ENCODE measurements at places on chromosomes 4 and X.

- DNase-seq: no peak
These were observed 63.5 kb upstream of the ARHGAP36 start for GRCh38 chrX:130994671-130995070.

GRCh38 chr4:100169491-100170485 is 20.5 kb downstream of the DDIT4L start:
- no peak for DNase-seq

- DNase-seq: no peak
These were observed 290.6 kb upstream of the GRID2 start for GRCh38 chr4:92012899-92013867.

DNA sequence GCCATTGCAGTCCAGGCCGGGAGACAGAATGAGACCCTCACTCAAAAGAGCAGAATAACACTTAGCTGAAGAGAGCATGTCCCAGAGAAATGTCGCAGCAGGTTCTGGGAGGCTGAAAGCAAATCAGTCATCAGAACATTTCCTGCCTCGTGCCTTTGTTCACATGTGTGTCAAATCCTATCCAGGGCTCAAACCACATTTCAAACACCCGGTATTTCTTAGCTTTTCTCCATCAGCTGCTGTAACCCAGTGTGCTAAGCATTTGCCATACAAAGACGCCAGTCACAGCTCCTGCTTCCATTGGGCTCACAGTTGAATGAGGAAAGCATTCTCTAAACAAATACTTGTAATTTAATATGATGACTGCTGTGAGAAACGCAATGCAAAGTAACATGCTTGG is 6.0 kb downstream of the PALLD start:
- no peak for DNase-seq

- no peak for DNase-seq
These were observed 69.1 kb downstream of the RASL11B start for GRCh38 chr4:52931243-52931642.

GRCh38 chr4:68948044-68948743 is 3.4 kb downstream of the UGT2A3 start:
- no peak for DNase-seq

DNA sequence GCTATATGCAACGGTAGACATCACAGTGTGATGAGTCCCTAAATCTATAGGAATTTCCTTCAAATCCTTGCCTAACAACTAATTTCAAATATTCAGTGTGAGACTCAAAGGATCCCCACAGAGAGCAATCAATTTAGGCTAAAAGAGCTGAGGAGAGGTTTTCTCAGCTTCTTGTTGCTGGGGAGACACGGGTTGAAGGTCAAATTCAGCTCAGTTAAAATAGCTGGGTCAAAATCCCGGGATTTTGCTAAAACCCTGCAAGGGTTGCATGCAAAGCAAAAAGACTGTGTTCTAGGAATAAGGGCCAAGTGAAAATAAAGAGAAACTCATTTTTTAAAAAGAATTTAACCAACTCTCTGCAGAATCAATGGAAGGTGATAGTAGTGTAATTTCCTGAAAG is 1073.4 kb downstream of the NLGN4X start:
- no peak for DNase-seq

DNA sequence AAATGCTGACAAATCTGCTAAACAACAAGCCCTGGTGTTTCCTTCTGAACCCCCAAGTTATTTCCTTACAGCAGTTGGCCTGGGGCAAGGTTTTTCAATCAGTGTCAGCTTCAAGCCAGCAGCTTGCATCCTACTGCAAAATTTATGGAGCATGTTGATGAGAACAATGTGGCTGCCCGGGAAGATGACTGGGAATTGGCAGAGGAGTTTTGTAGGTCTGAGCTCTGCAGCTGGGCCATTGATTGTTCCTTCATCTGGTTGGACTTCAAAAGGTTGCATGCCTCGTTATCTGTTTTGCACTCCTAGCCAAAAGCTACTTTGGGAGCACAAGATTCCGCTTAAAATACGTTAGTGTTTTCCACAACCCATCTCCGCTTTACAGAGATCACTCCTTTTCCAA is 1030.3 kb upstream of the LCORL start:
- no peak for DNase-seq

DNA sequence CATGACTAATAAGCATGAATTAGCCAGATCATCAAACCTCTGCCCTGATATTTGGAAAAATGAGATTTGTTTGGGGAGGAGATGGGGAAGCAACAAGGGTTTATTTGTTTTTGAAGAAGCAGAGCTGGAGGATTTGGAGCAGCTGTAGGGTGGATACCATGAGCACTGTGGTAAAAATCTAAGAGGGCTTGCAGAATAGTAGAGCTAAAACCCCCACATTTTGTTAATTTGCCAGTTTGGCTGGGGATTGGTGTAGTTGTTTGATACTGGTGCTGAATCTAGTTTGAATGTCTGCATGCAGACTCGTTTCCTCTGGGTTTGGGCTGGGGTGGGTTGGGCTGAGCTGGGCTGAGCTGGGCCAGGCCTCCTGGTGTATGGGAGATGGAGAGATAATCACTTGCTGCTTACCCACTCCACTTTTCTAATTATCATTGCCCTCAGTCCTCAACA is 43.7 kb downstream of the SMAD1 start:
- no peak for DNase-seq

- DNase-seq: no peak
These were observed 144.8 kb downstream of the TLL1 start for GRCh38 chr4:166017804-166018203.

GRCh38 chrX:134969726-134970125 is 21.1 kb upstream of the SMIM10 start:
- DNase-seq: no peak

DNA sequence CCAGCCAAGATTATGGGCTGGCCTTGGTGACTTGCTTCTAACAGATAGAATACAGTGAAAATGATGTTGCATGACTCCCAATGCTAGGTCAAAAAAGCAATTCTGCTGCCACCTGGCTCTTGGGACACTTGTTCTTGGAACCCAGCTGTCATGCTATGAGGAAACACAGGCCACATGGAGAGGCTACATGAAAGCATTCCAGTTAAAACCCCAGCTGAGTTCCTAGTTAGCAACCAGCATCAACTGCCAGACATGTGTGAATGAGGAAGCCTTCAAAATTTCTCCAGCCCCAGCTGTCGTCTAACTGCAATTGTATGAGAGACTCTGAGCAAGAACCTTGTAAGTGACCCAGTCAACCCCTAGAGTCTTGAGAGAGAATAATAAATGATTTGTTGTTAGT is 105.2 kb upstream of the FGF16 start:
- DNase-seq: no peak

DNA sequence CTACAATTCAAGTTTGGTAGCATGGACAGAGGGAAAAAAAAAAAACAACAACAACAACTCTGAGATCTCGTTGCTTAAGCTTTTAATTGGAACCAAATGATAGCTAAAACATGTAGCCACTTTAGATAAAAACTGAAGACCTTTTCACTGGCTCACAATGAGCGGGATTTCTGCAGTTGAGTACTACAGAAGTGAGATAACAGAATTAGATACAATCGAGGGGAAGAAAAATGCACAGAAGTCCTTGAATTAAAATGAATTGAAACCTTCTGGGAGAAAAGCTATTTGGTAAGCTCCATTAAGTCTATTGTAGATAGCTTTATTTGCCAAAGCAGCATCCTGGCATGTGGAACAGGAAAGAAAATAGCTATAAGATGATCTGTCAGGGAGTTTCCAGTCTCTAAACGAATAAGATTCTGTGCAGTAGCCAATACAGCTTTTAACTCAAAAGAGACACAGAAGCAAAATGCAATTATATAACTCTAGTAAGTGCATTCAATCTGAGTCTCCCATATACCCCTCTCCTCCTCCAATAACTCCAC is 248.5 kb downstream of the ENOX2 start:
- no peak for DNase-seq

- no peak for DNase-seq
These were observed 544.0 kb upstream of the ADGRL3 start for GRCh38 chr4:60656171-60656570.

DNA sequence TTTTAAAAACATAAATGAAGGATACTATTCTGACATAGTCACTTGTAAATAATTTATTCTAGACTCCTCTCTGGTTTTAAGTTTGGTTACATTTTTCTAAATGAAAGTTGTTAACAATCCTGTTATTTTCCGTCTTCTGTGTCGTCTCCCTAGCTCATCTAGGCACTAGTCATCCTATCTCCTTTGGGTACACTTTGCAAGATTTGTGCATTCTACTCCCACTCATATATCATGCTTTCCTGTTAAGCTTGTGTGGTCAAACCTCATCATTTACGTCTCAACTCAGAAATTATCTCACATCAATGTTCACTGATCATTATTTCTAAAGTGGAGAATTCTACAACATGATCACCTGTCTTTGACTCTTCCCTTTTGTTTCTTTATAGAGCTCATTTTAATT is 658.7 kb downstream of the TLL1 start:
- DNase-seq: no peak

GRCh38 chr4:11194431-11194830 is 234.3 kb downstream of the HS3ST1 start:
- no peak for DNase-seq

DNA sequence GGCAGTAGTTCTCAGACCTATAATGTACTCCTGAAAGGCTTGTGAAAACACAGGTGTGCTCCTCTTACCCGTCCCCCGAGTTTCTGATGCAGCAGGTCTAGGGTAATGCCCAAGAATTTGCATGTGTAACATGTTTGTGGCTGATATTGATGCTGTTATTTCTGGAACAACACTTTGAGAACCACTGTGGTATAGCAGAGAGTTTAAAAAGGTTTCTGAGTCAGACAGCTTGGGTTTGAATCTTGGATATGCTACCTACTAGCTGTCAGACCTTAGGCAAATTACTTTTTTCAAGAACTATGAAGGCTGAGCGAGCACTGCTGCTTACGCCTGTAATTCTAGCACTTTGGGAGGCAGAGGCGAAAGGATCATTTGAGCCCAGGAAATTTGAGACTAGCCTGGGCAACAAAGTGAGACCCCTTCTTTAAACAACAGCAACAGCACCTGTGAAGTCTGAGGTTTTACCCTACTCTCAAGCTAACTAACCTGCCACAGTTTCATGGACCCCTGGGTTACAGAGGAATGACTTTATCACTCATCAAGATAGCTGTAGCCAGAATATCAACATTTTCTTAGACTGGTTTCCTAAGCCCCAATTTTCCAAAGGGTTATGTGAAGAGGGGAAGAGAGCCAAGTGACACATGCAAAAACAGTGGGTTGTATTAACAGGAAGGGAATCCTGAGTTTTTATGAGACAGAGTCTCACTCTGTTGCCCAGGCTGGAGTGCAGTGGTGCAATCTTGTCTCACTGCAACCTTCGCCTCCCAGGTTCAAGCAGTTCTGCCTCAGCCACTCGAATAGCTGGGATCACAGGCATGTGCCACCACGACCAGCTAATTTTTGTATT is 5.1 kb downstream of the AFF1 start:
- DNase-seq: peak; percentile 16

DNA sequence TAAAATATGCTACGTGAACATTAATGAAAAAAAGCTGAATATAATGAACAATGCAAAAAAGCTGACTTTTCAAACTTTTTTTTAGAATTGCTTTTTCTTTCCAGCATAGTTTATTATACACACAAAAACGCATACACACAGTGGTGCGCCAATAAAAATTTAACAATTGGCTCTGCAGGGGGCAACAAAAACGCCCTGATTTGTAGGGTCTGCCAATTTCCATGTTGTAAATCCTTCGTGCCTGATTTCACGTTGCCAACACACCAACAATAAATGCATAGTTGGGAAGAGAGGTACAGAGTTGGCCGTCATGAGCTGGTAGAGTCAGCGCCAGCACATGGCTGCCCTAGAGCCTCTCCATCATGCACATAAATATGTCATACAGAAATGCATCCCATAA is 333.1 kb downstream of the MAPK10 start:
- no peak for DNase-seq

DNA sequence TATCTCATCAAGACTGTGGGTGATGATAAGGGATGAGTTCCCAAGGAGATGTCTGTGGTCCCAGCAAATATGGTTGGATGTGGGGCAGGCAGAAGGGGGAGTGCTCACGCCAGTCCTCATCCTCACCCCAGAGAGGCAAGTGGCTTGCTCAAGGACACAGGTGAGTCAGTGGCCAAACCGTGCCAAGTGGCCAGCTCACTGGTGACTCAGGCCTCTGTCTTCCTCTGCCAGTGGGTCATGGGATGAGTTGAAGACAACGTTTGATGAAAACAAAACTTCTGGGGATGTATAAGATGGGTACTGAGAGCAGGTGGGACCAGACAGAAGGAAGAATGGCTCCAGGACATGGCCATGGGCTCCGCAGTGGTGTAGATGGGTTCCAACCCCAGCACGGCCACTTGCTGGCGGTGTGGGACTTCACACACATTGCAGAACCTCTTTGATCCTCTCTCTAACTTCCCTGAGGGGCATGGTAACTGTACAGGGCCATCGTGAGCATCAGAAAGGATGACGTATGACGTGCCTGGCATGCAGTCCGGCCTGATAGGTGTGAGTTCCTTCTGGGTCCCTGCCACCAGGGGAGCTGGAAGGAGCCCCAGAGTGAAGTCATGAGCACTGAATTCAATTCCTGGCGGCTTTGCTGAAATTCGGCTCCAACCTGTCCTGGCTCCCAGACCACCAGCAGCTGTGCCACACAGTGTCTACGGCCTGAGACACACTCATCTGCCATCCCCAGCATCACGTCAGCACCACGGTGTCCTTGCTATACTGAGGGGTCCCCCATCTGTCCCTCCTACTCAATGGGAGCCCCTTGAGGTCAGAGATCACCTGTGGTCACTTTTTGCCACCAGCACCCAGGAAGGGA is 41.3 kb upstream of the GPR78 start:
- no peak for DNase-seq

DNA sequence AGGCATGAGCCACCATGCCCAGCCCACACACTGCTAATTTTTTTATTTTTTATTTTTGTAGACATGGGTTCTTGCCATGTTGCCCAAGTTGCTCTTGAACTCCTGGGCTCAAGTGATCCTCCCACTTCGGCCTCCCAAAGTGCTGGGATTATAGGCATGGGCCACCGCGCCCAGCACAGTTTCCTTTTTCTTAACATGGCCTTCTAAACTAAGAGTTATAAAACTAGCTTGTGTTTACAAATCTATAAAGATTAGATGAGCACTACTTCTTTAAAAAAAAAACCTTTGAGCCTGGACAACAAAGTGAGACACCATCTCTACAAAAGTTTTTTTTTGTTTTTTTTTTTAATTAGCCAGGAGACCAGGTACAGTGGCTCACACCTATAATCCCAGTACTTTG is 10.7 kb downstream of the GRSF1 start:
- no peak for DNase-seq

DNA sequence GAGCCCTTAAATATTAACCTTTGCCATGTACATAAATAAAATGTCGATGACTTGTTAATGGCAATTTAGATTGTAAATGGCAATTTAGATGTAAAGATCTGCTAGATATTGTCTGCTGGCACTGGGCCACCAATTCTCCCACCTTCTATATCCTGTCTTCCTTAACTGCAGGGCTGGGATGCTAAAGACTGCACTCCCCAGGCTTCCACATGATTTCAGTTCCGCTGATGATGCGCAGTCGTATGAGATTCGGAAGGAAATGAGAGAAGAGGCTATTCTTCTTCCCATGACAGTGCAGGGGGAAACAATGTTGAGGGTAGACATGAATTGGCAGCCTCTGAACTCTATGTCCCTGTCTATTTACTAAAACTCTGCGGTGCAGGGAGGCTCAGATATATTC is 55.7 kb downstream of the PITX2 start:
- no peak for DNase-seq

GRCh38 chr4:188021548-188022249 is 26.1 kb downstream of the ZFP42 start:
- no peak for DNase-seq

GRCh38 chrX:107773206-107773605 is 2.4 kb downstream of the TSC22D3 start:
- DNase-seq: no peak

GRCh38 chr4:77044461-77045150 is 31.2 kb downstream of the CCNI start:
- DNase-seq: no peak
